ENCODE measurements at places on chromosomes 7 and 10.

DNA sequence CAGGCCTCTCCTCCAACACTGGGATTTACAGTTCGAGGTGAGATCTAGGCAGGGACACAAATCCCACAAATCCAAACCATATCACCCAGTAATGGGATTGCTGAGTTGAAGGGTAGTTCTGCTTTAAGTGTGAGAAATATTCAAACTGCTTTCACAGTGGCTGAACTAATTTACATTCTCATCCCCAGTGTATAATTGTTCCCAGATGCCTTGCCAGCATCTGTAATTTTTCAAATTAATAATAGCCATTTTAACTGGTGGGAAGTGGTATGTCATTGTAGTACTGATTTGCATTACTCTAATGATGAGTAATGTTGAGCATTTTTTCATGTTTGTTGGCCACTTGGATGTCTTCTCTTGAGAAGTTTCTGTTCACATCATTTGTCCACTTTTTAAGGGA lies 592.8 kb upstream of the GRM3 start:
- DNase-seq, result no peak

GRCh38 chr7:5445981-5446594 lies 22.5 kb upstream of the TNRC18 start:
- no peak for DNase-seq

GRCh38 chr10:64798297-64798696 lies 1277.1 kb downstream of the REEP3 start:
- DNase-seq, result no peak

DNA sequence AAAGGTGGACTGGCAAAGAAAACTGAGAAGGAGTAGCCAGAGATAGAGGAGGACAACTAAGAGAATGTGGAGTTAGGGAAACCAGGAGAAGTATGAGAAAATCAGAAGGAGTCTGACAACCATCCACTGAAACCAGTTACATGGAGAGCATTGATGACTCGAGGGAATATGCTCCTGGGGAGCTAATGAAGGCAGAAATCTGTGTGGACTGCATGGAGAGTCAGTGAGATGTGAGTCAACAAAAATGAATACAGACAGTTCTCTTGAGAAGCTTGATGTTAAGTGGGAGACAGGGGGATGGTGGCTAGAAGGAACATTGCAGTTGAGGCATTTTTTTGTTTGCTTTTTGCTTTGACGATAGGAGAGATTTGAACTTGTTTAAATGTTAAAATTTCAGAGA lies 34.3 kb upstream of the ZNF32 start:
- no peak for DNase-seq

DNA sequence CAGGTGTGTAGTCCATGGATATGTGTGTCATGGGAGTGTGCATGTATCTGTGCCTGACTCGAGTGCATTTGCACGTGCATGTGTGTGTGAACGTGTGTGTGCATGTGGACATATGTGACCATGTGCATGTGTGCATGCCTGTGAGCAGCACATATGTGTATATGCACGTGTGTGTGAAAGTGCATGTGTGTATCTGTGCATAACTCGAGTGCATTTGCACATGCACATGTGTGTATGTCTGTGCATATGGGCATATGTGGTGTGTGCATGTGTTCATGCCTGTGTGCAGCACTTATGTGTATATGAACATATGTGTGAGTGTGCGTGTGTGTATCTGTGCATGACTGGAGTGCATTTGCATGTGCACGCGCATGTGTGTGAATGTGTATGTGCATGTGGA lies 35.2 kb upstream of the GNA12 start:
- DNase-seq, result no peak

DNA sequence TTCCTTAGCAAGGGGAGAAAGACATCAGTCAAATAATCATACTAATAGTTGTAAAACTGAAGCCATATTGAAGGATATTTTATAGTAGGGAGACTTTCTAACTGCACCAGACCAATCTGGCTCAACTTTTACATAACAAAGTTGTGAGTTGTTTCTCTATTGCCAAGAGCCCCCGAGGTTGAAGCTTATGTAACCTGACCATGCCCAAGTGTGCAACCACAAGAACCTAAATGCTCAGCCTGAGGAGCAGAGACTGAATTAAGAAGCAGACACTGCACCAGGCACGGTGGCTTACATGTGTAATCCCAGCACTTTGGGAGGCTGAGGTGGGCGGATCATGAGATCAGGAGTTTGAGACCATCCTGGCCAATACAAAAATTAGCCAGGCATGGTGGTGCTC lies 77.3 kb upstream of the ARMC3 start:
- no peak for DNase-seq

- DNase-seq, result no peak
These were observed 77.8 kb downstream of the BAMBI start for GRCh38 chr10:28754930-28755718.

DNA sequence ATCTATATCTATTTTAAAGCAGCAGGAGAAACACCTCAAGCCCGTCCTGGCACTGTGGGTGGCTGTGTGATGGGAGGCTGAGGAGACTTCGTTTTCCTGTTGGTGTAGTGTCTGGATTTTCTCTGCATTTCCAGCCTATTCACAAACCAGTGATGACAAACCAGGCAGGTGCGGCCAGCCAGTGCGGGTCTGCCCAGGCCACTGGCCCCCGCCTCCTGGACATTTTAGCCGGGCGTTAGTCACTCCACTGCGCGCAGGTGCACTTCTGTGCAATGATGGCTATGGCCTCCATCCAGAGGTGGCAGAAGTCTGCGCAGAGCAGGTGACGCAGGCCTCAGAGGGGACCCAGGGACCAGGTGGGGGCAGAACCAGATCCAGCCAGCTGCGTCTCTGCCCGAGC lies 64.9 kb upstream of the PITRM1 start:
- DNase-seq, result no peak

GRCh38 chr10:78320506-78320905 lies 286.8 kb downstream of the RPS24 start:
- no peak for DNase-seq

- DNase-seq, result no peak
These were observed 20.2 kb upstream of the INSIG1 start for GRCh38 chr7:155277385-155277994.

GRCh38 chr7:141928845-141929195 lies 12.6 kb downstream of the OR9A4 start:
- DNase-seq, result no peak

DNA sequence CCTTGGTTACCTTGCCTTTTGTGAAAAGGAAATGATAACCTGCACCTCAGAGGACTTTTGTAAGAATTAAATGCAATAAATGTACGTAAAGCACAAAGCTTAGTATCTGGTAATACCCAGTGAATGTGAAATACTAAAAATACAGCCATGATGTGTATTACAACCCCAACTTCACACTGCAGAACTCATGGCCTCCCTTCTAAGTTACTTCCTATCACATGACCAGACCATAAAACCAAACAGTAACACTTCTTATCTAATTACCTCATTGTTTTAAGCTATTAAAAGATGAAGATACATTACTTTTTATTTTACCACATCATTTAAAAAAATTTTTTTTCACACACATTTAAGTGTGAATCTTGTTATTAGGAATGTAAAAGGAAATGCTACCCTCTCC lies 29.0 kb downstream of the VPS41 start:
- no peak for DNase-seq

- no peak for DNase-seq
These were observed 82.4 kb upstream of the NME8 start for GRCh38 chr7:37765872-37766525.

GRCh38 chr7:74526780-74527179 lies 73.1 kb downstream of the GTF2IRD1 start:
- no peak for DNase-seq

DNA sequence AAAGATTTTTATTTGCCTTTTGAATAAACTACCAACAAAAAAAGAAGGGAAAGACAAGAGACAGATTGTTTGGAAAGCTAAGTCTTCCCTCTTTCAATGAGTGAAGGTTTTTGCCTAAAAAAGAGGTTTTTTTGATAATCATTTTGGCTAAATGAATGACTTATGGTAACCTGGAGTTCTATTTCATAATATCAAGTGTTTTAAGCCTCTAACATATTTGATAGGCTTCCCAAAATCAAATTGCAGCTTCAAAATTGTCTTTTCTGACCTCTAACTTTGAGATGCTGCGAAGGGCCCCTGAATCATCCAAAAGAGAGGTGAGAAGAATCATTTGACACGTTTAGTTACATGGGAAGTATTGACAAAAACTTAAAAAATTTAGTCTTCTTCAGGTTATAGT lies 53.0 kb upstream of the NAMPT start:
- no peak for DNase-seq

DNA sequence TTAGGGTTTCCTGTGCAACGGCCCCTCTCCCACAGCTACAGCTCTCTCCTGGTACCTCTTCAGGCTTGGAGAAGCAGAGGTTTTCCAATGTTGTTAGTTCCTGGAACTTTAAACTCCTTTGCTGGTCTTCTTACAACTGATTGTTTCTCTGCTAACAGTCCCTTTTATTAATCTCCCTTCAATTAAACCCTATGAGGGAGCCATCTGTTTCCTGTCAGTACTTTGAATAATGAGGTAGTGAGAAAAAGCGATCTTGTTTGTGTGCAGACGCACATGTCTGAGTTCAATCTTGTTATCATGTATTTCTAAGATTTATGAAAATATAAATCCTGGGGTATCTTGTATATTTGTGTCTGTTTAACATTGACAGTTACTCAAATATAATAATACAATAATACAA lies 102.4 kb downstream of the MDFIC start:
- no peak for DNase-seq

- DNase-seq, result no peak
These were observed 138.8 kb downstream of the ZEB1 start for GRCh38 chr10:31457858-31458257.

DNA sequence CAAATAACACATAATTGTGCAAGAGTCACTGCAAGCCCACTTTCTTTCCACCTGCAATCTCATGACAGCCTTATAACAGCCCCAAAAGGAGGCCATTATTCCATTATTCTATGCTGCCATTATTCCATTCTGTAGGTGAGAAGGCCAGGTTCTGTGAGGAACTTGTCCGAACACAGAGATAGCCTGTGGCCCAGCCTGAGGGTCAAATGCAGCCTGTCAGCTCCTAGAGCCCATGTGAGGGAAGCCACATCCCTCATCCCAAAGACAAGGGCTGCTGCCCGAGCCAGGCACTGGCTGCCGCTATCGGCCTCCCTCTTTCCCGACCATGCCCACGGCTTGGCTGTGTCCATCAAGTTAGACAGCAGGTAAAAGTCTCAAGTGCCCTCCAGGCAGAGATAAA lies 24.1 kb upstream of the C10orf71 start:
- DNase-seq, result no peak

DNA sequence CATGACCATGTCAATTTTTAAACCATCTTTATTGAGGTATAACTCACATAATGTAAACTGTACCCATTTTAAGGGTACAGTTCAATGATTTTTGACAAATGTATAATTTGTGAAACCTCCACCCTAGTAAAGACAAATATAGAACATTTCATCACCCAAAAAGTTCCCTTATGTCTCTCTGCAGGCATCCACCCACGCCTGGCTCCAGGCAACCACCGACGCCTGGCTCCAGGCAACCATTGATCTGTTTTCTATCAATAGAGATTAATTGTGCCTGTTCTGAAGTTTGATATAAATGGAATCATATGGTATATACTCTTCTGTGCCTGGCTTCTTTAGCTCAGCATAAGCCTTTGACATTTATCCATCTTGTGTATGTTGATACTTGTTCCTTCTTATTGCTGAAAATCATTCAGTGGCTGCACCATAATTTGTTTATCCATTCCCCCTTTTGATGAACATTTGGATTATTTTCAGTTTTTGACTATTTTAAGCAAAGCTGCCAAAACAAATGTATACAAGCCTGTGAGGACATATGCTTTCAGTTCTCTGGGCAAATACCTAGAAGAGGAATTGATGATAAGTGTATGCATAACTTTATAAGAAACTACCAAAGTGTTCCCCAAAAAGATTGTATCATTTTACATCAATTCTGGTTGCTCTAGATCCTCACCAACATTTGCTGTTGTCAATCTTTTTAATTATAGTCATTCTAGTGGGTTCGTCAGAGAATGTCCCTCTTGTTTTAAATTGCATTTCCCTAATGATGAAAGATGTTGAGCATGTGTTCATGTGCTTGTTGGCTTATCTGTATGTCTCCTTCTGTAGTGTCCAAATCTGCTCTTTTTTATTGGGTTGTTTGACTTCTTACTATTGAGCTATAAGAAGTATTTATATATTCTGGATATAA lies 55.7 kb upstream of the HECTD2 start:
- DNase-seq, result no peak

DNA sequence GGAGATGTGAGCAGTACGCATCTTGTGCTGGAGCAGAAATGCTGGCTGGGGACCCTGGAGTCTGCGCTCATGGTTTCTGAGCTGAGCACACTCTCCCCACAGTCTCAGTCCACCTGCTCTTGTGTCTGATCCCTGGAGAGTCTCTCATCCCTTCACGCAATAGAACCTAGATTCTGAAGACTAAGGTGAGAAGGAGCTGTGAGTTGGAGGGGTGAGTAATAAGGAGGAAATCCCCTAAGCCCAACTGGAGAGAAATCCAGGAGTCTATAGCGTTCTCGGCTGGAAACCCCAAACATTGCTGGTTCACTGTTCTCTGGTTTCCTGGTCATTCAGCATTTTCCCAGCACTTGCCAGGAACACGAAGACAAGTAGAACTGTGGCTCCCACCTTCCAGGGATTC lies 68.3 kb upstream of the SMNDC1 start:
- DNase-seq, result no peak

- no peak for DNase-seq
These were observed 71.4 kb downstream of the CUZD1 start for GRCh38 chr10:122774231-122774630.

DNA sequence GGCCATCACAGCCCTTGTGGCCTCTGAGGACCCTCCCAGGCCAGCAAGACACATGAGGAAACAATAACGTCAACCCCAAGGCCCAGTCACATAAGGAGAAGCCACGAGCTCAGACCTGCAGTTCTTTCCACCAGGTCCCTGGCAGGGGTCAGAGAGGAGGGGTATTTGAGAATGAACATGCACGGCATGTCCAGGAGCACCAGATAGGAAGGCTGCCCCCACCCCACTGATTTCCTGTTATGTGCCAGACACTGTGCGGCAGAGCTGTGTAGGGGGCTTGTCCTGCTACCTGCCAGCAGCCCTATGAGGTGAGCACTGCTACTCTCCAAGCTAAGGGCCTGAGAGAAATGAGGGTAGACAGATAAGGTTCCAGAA lies 40.7 kb upstream of the ZMIZ1 start:
- no peak for DNase-seq

DNA sequence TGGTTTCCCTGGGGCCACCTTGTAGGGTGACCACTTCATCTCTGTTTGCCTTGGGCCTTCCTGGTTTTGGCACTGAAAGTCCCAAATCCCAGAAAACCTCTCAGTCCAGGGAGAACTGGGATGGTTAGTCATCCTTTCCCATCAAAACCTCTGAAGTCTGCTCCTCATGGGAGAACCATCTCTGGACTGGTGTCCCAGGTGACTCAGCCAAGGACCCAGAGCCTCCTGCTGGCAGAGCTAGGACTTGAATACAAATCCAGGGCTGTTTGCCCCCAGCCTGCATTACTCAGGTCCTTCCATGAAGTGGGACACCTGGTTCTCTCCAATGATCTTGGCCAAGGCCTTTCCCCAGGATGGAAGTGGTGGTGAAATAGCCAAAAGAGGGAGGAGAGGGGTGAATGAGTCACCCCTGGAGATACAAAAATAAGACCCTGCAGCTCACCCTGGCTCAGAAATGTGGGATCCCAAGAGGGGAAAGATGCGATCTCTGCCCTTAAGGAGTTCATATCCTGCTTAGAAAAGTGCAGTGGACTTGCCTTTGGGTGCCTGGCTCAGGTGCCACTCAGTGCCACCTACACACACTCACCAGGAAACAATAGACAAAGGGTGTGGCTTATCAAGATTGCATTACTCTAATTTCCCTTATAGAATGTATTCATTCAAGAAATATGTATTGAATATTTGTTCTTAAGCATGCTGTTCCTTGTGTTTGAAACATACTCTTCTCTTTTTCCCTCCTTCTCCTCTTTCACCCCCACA lies 22.0 kb downstream of the ADRA2A start:
- DNase-seq, result no peak

- no peak for DNase-seq
These were observed 51.1 kb upstream of the IL6 start for GRCh38 chr7:22675917-22676343.

Measured in posterior cingulate gyrus (tissue), 11 donors.